Foreskin fibroblast (primary cell): ENCODE measurements at places on chromosomes 4 and X.

GRCh38 chr4:18935659-18936345, 914.2 kb upstream of the LCORL start:
- no peak for DNase-seq

DNA sequence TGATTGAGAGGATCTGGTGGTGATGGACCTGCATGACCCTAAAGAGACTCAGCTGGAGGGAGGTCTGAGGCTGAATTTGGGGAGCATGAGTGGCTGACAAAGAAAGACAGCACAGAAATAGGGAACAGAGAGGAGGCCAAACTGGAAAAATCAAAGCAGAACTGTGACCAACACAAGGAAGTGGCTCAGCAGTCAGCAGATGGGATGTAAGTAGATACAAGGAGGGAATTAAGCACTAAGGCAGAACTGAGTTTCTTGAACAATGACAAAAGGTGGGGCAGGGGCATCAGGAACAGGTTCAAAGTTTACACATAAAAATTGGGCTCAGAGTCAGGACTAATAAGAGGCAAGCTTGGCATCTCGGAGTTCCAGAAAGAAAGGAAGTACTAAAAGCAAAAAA, 144.3 kb upstream of the KLF3 start:
- no peak for DNase-seq

- DNase-seq = no peak
These were observed 17.2 kb downstream of the ANXA3 start for GRCh38 chr4:78568640-78569305.

DNA sequence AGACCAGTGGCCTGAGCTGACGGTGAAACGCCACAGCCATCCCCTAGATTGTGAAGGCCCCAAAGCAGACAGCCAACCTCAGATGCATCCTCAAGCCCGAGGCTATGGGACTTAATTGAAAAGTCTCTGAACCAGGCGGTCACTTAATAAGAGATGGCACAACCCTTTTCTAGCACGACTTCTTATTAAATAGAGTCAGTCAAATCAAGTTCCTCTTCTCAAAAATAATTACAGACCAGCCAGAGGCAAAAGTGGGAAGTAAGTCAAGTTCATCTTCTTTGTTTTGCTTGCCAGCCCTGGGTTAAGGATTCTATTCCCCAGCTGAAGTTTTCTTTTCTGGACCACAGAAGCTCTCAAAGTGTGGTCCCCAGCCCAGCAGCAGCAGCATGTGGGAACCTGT, 9.7 kb upstream of the SH3KBP1 start:
- no peak for DNase-seq

DNA sequence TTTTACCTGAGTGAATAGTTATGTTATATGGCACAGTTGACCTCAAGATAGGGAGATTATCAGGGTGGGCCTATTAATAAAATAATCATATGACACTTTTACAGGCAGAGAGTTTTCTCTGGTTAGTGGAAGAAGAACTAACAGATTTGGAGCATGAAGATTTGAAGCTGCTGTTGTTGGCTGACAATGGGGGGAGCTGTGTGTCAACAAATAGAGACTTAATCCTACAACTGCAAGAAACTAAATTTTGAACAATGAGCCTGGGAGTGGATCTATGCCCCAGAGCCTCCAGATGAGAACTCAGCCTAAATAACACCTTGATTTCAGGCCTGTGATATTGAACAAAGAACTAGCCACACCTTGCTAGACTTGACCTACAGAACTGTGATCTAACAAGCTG, 7.2 kb upstream of the CCSER1 start:
- no peak for DNase-seq

DNA sequence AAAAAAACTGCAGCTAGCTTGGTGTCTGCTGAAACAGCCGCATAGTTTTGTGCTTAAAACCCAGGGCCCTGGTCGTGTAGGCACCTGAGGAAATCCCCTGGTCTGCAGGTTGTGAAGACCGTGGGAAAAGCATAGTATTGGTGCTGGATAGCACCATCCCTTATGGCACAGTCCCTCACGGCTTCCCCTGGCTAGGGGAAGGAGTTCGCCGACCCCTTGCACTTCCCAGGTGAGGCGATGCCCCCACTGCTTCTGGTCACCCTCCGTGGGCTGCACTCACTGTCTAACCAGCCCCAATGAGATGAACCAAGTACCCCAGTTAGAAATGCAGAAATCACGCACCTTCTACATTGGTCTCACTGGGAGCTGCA, 1105.1 kb downstream of the STPG2 start:
- no peak for DNase-seq

DNA sequence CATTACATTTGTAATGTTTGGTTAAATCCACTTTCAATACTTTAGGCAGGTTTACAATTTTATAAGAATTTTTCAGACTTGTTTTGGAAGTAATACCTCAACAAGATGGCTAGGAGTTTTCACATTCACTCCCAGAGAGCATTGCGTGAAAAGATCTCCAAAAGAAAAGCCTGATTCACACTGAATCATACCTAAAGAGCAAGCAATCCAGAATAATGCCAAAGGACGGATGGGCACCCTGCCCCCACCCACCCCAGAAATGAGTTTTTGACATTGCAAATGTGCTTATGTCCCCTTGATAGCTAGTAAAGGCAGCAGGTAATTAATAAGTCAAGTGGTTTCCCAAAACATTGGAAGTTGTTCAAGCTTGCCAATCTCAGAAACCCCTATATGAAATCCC, 557.7 kb upstream of the TENM3 start:
- DNase-seq = no peak

DNA sequence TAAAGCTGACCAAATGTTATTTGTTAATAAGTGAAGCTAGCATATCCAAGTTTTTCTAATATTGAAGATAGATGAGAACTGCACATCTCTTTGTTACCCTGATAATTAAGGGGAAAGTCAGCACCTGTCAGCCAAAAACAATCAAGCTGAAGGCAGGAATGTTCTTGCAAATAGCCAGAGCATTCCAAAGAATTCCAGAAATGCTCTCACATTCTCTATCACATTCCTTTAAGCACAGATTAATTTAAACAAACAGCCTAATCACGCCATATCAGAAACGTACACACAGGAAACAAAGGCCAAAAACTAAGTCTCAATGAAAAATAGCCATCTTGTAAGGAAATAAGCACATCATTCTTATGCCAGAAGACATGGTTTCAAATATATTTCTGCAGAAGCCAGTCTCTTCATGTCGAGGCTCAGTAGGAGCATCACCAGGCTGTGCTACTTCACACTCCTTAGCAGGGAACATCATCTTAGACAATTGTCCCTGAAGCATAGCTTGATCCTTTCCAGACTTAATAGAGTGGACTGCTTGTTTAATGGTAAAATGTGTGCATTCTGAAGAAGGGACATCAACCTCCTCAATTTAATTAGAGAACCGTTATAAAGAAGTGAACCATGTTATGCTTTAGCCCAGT, 252.9 kb upstream of the TTC29 start:
- DNase-seq = no peak

- DNase-seq = no peak
These were observed 270.2 kb downstream of the PAPSS1 start for GRCh38 chr4:107449611-107450369.

- DNase-seq = no peak
These were observed 7.5 kb upstream of the BCOR start for GRCh38 chrX:40104985-40105834.

DNA sequence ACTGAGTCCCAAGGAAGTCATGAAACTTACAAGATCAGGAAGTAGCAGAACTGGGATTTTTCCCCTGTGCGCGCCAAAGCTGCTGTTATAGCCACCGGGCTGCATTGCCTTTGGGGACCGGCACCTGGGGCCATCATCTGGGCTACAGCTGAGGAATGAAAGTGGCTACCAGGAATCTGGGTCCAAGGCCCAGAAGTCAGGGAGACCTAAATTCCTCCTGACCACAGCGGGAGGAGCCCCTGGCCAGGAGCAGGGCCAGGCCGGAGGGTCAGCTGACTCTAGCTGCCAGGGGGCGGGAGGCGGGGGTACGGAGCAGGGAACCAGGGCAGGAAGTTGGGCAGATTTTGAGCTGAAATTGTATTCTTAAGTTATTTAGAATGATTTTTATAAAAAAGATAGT, 242.4 kb downstream of the EVC2 start:
- no peak for DNase-seq

GRCh38 chr4:101419336-101420135, 72.2 kb upstream of the PPP3CA start:
- peak; percentile 65 for DNase-seq

GRCh38 chrX:139738581-139738980, 30.6 kb upstream of the MCF2 start:
- DNase-seq = peak; percentile 9

- DNase-seq = no peak
These were observed at the start of gene IGSF1 for GRCh38 chrX:131288738-131289511. IGSF1 (minus strand) TSS chrX:131289306; CDS start chrX:131286674, 2,632 bp downstream.

- no peak for DNase-seq
These were observed 11.7 kb downstream of the FGFRL1 start for GRCh38 chr4:1023075-1023640.

DNA sequence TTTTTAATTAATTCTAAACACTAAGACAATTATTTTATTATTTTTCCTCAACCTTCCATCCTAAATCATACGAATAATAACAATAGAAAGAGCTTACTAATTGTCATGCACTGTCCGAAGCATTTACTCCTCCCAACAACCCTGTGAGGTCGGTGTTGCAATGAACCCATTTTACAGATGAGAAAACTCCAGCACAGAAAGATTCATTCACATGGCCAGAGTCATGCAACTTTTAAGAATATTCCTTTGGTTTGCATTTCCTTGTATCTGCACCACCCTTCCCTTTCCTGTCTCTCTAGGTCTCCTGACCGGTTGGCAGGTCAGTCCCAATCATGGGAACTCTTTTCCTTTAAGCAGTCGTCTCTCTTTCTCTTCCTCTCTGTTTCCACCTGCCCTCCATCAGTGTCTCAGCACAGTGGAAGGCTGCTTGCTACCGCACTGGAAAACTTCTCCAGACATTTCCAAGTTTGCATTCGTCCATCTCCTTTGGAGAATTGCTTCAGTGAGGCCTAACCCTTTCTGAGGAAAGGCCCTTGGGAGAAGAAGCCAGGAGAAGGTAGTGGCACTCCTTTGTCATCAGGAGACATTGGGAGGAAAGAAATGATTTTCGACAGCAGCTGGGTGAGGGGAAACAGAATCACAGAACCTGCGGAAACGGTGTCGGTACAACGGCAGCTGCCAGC, 1.9 kb upstream of the TMSB4X start:
- DNase-seq = no peak

DNA sequence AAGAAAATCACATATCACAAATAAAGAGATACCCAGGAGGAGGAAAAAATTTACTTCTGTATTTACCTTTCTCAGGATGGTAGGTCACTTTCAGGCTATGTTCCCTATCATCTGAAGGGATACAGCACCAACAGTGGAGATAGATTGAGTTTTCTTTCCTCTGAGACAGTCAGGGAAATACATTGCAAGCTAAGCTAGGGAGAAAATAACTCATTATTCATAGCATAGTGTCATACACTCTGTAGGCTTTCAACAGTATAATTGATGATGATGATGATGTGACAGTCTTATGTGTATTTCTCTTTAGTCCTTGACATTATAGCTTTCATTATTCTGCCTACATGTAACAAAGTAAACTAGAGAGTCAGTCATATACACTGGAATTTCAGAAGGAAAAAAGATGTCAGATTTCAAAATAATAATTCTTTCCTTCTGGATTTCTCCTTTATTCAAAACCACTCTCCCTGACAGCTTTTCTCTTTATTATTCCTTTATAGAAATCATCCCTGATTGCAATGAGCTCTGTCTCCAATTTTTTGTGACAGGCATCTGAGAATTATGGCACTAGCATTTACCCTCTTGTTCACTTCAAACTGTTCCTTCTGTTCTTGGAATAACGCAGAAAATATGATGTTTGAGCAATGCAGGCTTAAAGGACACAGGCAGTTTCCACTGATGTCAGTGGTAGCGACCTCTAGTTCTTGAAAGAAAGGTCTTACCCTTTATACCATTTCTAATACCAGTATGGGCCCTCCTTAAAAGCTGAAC, 169.1 kb upstream of the EPHA5 start:
- DNase-seq = no peak

- DNase-seq = no peak
These were observed 377.0 kb downstream of the PDGFC start for GRCh38 chr4:156594624-156595023.

DNA sequence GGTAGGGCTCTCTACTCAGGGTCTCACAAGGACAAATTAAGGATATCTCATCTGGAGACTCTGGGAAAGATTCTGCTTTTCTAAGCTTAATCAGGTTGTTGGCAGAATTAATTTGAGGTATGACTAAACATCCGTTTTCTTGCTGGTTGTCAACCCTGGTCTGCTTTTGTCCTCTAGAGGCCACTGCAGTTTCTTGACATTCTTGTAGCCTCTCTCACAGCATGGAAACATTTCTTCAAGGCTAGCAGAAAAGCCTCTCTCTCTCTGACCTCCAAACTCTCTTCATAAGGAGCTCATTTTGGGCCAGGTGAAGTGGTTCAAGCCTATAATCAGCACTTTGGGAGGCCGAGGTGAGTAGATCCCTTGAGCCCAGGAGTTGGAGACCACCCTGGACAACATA, 749.5 kb upstream of the PCDH7 start:
- DNase-seq = no peak

- no peak for DNase-seq
These were observed 110.3 kb downstream of the AREG start for GRCh38 chr4:74555231-74555630.
